Endothelial cell of coronary artery (primary cell): ENCODE measurements at places on chromosomes 6 and 20. TPM values are rescaled to one million over a fixed set of nuclear protein-coding genes. Genes with fewer than 3 reads are reported as not detected.

Gene TMC2
- not detected in 2 replicates for total RNA-seq

Gene METTL24
- total RNA-seq, result not detected in 2 replicates

Gene ADGRB3
- total RNA-seq, result under 0.01 TPM in 1 of 2 replicates, not detected in the other

Gene CFAP61
- total RNA-seq, result not detected in 2 replicates

Gene PNISR
- 37.0 and 61.4 TPM in 2 replicates for total RNA-seq

Gene ARHGAP40
- total RNA-seq, result 0.09 TPM in 1 of 2 replicates, not detected in the other

Gene STX11
- total RNA-seq, result 5.7 and 10.4 TPM in 2 replicates

Gene OVOL2
- not detected in 2 replicates for total RNA-seq

Gene ENTPD6
- total RNA-seq, result 53.3 and 62.5 TPM in 2 replicates

Gene PCSK2
- total RNA-seq, result not detected in 2 replicates

Gene SLC22A3
- 0.09 TPM in 2 replicates for total RNA-seq

Gene LY6G5C
- 1.1 and 1.3 TPM in 2 replicates for total RNA-seq

Gene SLC52A3
- total RNA-seq, result under 0.01 TPM in 1 of 2 replicates, not detected in the other

Gene PAK5
- total RNA-seq, result not detected in 2 replicates

Gene C6orf118
- total RNA-seq, result not detected in 2 replicates
